Left cardiac atrium (tissue), 4 donors: ENCODE measurements at places on chromosomes 4 and X.

GRCh38 chr4:105283501-105283900 is 136.8 kb downstream of the TET2 start:
- DNase-seq, result no peak

GRCh38 chr4:8066336-8066931 is 92.2 kb downstream of the ABLIM2 start:
- no peak for DNase-seq

DNA sequence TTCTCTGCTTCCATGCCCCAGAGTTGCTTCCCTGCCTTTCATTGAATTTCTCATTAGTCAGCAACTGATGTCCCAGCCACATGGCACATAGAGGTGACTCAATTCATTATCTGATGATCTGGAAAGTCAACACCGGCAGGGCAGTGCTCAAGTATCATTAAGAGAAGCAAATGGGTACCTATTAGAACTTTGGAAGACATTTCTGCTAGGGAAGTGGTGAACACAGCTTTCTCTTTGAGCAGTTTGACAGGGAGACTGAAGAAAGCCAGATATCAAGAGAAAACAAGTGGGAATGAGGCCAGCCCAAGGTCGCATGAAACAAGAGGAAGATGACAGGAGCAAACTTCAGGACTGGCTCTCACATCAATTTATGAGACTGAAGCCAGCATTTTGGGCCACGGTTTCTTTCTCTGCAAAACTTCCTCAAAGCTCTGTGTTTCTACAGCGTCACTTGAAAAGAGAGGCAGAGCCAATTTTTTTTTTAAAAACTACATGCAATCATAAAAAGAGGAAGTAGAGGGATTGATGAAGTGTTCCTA is 108.3 kb upstream of the RPS6KA3 start:
- no peak for DNase-seq

DNA sequence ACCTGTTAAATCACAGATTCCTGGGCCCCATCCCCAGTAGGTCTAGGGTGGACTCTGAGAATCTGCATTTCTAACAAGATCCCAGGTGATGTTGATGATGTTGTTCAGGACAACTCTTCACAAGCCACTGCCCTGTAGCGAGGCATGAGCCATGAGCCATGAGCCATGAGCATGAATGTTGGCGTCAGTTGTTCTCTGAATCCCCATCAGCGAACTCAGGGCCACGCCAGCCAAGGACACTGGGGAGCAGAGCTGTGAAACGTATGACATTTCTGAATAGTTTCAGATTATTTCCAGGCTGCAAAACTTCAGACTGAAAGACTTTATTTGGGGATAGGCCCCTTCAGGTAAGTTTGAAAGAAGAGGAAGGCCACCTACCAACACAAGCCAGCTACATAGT is 46.9 kb upstream of the HCCS start:
- DNase-seq, result no peak

DNA sequence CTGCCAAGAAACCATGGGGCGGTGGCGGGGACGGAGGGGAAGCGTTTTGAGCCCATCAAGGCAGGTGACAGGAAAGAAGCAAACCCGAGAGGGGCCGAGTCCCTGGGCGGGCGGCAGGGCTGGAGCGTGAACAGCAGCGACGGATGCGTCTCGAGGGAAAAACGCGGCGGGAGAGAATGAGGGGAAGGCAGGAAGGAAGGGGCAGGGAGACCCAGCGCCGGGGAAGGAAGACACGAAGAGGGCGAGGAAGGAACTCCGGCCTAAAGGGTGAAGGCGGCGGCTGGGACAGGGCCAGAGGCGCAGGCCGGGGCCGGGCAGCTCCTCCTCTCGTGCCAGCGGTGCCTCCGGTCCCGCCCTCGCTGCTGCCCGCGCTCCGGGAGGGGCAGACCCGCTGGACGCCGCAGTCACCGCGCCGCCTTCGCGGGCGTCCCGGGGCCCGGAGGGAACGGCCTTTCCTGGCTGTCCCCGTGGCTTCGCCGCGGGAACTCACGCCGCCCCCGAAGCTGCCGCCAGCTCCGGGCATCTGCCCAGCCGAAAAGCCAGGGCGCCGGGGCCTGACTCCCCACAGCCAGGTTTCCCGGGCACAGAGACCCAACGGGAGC is 751 bp upstream of the RGS12 start:
- peak; percentile 75 for DNase-seq

DNA sequence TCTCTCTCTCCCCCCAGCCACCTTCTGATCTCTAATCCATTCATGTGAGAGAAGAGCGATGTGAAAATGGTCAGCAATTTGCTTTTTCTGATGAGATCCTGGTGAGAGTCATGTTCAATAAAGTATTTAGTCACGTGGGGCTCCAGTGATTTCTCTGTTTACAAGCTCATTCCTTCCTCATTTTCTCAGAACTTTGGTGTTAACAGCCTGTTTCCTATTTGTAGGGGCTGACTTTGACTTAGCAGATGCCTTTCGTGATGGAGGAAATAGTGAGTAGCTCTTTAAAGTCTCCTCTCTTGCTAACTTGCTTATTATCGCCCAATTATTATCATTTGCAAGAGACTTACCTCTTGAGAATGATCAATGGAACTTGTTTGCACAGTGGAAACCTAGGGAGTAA is 72.6 kb upstream of the CD99 start:
- DNase-seq, result no peak

- no peak for DNase-seq
These were observed 25.3 kb downstream of the FAM241A start for GRCh38 chr4:112170451-112170993.

DNA sequence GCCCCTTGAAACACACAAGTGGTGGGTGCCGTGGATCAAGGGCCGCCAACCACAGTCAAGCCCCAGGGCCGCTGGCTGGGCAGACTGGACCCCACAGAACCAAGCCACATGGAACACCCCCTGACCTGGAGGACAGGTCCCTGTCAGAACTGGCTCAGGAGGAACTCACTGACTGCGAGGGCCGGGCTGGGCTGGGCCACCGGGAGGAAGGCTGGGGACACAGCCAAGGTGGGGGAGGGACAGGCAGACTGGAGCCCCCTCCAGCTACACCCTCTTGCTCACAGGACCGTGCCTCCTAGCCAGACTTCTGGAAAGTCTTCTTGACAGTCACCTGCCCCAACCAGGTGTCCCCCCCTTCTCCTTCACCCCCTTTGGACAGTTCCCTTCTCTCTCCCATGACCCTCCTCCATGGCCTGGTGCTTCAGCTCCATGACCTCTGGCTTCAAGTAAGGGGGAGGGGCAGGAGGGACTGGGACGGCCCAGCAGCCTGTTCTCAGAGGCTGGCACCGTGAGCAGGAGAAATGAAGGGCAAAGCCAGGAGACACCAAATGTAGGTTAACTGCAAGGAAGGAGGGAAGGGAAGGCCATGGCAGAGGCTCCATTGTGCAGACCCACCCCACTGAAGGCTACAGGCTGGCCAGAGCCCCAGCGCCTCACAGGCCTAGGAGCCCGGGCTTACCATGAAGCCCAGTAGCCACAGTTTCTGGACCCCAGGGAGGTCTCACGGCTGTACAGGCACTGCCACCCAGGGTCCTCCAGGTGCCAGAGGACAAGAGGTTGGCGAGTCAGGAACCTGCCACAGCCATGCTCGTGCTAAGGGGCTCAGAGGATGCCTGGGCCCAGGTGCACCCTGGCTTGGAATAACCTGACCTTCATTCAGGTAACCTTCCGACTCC is 22.6 kb upstream of the DUSP9 start:
- no peak for DNase-seq

- DNase-seq, result no peak
These were observed 414.4 kb downstream of the SMARCA1 start for GRCh38 chrX:129108936-129109335.

DNA sequence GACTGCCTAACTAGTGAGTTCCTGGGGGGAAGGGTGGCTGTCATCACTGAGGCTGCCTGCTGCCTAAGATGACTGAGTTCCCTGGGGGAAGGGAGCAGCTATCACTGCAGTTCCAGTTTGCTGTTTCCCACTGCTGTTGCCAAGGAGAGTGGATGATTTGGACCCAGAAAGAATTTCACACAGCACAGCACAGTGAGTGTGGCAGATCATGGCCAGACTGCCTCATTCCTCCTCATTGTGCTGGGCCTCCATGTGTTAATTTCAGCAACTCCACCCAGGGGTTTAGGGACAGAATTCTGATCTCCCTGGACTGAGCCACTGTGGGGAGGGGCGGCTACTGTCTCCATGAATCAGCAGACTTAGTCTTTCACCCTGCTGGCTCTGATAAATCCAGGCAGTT is 125.0 kb downstream of the TEX13C start:
- DNase-seq, result no peak

DNA sequence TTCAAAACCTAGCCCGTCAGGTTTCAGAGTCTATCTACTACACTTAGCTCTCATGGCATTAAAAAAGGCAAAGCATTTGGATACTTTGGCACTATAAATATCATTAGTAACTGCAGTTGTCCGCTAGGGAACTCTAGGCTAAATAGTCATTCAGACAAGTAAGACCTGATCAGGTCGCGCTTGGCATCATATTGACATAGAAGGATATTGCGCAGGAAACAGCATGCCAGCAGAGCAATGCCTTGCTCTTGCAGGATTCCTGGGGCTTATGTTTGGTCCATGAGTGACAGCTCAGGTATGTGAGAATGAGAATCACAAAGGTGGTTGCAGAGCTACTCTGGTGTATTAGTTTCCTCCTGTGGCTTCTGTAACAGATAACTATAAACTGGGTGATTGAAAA is 62.7 kb downstream of the KDM6A start:
- DNase-seq, result no peak
